GM19239 (cell line): ENCODE measurements at places on chromosomes 3 and 15.
A peak's percentile ranks its signal among the peaks of the same experiment; 100 is the strongest.

GRCh38 chr3:126706631-126707030, 2.6 kb downstream of the CHCHD6 start:
- DNase-seq: no peak

DNA sequence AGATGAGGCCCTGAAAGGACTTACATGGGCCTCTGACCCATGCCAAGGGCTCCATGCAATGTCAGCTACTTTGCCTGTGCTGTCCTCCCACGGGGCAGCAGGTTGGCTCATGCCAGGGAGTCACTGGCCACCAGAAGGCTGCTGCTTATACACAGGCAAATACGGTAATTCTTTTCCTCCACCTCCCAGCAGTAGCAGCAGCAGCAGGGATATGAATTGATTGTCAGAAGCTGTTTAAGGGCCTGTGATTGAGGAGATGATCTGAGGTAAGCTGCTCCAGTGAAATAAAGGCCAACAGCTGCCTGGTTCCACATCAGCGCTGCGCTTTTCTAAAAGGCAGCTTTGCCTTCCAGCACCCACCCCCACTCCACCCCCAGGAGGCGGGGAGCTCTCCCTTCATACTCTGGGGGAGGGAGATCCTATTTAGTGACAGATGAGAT, 250.5 kb downstream of the SHQ1 start:
- no peak for DNase-seq

DNA sequence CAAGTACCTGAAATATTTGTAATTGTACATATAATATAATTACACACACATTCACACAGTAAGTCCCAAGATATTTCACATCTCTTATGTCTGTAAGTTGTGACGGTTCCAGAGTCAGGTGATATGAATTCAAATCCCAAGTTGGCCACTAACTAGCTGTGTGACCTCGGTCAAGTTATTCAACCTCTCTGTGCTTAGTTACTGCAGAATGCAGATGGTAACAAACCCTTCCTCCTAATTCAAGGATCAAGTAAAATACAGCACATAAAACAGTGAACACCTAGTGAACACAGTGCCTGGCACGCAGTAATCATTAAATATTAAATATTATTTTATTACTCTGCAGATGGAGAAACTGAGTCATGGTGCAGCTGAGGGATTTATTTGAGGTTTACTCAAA, 6.9 kb downstream of the PRICKLE2 start:
- no peak for DNase-seq

- DNase-seq: no peak
Observed at GRCh38 chr15:69526081-69527061, 73.8 kb downstream of the RPLP1 start.

DNA sequence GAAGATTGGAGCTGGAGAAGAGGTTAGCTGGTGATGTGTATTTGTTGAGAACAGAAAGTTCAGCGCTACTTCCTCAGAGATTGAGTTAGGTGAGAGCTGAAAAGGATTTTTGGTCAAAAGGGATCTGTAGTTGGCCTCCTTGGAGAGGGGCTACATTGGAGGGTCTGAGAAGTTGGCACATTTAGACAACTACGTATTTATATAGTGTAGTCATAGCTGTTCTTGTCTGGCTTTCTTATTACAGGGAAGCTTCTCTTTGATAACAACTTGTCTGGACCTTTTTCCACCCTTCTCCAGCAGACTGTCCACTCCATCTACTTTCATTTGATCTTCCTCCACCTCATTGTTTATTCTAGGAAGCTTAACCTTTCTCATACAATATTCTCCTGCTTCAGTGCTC, 43.7 kb downstream of the KAT2B start:
- no peak for DNase-seq

DNA sequence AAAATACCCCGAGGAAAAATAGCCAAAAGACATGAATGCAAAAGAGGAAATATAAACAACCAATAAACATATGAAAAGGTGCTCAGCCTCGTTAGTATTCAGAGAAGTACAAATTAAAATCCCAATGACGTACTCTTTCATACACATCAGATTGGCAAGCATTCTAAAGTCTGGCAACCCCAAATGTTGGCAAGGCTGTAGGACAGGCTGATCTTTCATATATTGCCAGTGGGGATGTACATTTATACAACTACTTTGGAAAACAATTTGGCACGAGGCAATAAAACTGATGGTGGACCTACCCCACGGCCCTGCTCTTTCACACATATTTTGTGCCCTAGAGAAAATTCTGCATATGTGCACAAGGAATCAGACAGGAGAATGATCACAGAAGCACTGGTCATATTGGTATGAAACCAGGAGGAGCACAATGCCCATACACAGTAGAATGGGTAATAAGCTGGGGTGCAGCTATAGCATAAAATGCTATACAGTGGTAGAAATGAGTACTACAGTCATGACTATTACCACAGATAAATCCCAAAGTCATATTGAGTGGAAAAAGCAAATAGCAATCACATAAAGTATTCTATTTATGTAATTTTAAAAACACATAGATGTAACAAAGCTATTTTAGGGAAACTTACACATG, 176.0 kb upstream of the SLC24A5 start:
- DNase-seq: no peak

- no peak for DNase-seq
Observed at GRCh38 chr3:4768521-4768920, 210.7 kb upstream of the BHLHE40 start.

DNA sequence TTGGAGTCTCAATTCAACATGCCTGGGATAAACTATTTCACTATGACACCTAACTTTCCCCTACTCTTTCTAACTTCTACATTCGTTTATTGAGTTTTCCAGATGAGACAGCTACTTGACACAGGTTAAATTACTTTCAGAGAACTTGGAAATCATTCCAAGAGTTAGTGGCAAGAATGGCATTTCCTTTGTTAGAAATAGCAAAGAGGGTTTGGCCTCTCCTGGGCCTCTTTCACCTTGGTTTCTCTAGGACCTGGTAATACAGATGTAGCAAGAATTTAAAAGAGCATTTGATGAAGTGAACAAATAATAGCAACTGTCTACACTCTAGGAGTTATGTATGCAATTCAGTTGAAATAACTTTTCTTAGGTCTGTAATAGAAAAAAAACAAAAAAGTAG, 748.9 kb downstream of the MECOM start:
- DNase-seq: no peak

GRCh38 chr15:35209838-35210237, 124.7 kb upstream of the NANOGP8 start:
- no peak for DNase-seq

GRCh38 chr3:22981166-22981565, 222.0 kb upstream of the UBE2E2 start:
- no peak for DNase-seq

DNA sequence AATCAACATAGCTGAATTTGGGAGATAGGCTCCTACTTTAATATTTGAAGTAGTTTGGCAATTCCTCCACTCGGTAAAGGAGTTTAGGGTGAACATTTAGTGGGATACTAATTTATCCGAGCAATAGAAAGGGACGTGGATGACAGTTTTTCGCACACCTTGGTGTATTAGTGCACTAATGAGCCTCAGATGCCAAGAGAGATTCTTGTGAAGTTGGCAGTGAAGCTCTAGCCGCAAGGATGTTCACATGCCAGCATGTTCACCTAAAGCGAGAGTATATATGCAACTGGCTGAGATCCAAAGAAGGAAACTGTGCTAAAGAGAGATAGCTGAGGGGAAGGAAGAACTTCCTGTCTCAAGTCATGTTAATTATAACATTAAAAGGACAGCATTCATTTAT, 58.5 kb downstream of the TGFBR2 start:
- DNase-seq: no peak

- DNase-seq: no peak
Observed at GRCh38 chr15:59948924-59949613, 55.0 kb upstream of the FOXB1 start.

GRCh38 chr3:160935413-160936095, 169.6 kb downstream of the B3GALNT1 start:
- DNase-seq: no peak

DNA sequence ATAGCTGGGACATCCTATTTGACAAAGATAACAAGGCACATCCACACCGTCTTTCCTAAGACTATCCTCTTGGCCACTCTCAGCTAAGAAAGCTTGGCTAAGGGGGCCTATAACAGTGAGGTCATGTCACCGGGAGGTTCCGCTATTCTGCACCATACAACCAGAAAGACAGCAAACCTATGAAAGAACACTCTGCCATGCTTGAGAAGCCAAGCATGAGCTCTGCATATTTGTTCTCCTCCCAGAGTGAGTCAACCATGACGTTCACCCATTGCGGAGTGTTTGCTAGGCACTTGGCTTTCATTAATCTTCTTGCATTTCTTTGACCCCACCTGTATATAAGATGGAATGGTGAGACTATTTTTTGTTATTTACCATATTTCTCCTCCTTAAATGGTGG, 141.2 kb downstream of the GMNC start:
- DNase-seq: peak; percentile 7

GRCh38 chr15:74781431-74782258, at the start of gene CSK:
Gene CSK, plus strand, starts transcription at chr15:74782080. Its CDS starts 16,218 bp downstream, at chr15:74798298.
- DNase-seq: no peak

DNA sequence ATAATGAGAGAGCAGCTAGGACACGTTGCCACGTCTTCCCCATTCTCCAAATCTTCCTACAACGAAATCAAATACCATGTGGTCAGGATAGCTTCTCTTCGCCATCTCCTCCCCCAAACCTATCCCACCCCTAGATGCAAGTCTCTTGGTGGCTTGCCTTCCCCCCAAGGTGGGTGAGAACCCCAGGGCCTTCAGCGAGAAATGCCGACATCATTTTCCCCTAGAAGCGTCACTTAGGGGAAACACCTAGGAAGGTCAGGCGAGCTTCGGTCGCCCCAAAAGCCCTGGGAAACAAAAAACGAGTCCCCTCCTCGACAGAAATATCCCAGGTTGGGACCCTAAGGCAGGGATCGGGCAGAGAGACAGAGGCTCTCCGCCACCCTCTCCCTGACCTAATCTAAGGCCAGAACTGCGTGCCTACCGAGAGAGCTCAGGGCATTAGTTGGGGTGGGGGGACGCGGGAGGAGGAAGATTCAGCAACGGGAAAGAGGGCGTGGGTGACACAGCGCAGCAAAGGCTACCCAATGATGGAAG, 502 bp downstream of the DPH3 start:
- no peak for DNase-seq

GRCh38 chr3:39096775-39097174, 10.7 kb downstream of the GORASP1 start:
- DNase-seq: no peak

DNA sequence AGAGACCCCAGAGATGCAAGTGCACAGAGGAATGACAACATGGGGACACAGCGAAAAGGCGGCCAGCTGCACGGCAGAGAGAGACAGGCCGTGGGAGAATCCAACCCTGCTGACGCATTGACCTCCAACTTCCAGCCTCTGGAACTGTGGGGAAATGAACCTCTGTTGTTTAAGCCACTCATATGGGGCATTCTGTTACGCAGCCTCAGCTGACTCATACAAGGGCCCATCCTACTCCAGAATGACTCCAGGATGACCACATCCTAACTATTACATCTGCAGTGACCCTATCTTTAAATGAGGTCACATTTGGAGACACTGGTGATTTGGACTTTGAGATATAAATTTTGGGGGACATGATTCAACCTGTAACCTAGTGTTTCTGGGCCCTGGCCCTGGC, 44.0 kb downstream of the KLF15 start:
- no peak for DNase-seq

DNA sequence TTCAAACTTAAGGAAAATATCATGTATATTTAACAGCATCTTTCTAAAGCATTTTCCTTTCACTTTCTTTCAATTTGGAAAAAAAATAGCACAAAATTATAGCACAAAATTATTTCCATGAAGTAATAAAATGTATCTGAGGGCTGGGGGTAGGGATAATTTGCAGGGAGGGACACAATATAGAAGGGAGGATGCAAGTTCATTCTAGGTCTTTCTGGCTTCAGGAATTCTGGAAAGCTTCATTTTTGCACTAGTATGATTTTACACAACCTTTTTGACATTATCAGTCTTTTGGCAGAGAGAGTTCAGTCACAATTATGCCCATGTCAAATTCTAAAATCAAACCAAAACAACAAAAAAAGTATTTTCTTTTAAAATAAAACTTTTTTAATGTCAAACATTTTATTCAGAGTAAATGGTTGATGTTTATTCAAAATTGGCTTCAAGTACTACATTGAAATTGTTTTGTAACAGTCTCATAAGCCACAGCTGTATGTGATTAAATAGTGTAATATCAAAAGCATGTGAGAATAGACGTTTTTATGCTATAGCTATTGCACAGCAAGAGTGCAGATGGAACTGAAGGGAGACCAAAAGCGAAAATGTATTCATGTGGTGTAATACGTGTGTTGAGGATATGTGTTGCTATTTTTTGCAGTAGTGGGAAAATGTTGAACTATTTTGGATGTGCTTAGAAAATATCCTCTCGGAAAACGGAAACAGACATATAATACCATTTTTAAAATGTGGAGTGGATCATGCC, 5.8 kb downstream of the RBMS3 start:
- DNase-seq: no peak

DNA sequence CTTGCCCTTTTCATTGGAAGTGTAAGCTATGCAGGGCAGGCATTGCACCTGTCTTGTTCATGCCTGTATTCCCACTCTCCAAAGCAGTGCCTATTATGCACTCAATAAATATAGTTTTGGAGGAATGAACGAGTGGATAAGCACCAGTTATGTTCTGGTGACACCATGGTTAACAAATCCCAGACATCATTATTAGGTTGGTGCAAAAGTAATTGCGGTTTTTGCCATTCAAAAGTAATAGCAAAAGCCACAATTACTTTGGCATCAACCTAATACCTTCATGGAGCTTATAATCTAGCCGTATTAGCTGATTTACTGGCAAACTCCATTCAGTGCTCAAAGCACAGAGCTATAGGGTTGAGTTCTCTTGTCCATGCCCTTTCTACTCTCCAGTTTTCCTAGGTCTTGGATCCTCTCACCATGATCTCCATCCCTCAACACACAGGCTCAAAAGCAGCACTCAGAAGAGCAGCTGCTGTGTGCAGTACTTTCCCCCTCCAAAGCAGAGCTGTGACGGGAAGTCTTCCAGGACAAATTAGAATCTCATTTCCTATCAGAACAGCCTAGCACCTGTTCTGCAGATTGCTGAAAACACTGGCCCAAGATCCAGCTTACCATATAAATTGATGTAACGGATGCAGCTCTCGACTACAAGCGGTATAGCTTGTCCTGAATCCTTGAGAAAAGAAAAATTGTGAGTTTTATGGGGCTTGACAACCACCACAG, 63.2 kb upstream of the RAD18 start:
- DNase-seq: no peak

DNA sequence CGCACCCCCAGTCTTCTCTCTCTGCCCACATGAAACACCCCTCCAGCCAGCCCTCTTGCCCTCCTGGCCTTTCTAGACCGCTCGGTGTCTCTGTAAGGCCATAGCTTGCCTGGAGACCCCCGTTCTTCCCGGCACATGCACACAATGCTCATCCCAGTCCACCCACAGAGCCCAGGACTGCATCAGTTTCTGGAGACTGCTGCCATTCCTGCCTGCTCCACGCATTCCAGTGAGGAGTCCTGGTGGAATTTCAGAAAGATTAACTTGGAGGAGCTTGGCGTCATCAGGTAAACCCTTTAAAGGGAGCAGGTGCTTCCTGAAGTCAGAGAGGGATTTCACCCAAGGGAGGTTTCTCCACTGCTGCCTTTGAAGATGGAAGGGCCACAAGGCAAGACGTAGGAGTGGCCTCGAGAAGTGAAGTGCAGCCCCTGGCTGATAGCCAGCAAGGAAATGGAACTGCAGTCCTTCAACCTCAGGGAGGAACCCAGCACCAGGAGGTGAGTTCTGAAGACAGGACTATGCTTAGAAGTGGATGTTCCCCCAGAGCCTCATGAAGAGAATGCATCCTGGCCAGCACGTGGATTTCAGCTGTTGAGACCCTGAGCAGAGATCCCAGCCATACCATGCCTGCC, 19.2 kb downstream of the SLC41A3 start:
- DNase-seq: no peak

GRCh38 chr3:37519661-37520060, 342.0 kb upstream of the CTDSPL start:
- DNase-seq: no peak
